Bronchial smooth muscle cell (primary cell): ENCODE measurements at places on chromosomes 13 and 19. TPM values are rescaled to one million over a fixed set of nuclear protein-coding genes. Genes with fewer than 3 reads are reported as not detected.

Gene CLDND2
- not detected in 2 replicates for total RNA-seq

Gene PCDH20
- total RNA-seq = not detected in 2 replicates

Gene TSHZ3
- total RNA-seq = 4.2 and 6.8 TPM in 2 replicates

Gene CARM1
- total RNA-seq = 21.7 and 22.7 TPM in 2 replicates

Gene ZNF112
- 9.3 and 9.4 TPM in 2 replicates for total RNA-seq

Gene NECTIN2
- total RNA-seq = 33.6 and 40.5 TPM in 2 replicates

Gene SMIM44
- not detected in 2 replicates for total RNA-seq
